Glutamatergic neuron (in vitro differentiated cells): ENCODE measurements at places on chromosomes 7 and 10.
A peak's percentile ranks its signal among the peaks of the same experiment; 100 is the strongest.

- peak overlapping the region; percentile 28 for H3K4me3 ChIP-seq
- H3K27ac ChIP-seq = peak overlapping the region; percentile 57
- peaks cover 12% of the 10 kb centered on the region for H3K36me3 ChIP-seq
- peaks cover 35% of the 10 kb centered on the region for H3K4me1 ChIP-seq
- H3K27me3 ChIP-seq = peaks cover 10% of the 10 kb centered on the region
Measured at GRCh38 chr10:6151087-6151977, 51.4 kb upstream of the PFKFB3 start.

GRCh38 chr7:46220066-46220630 is 299.1 kb upstream of the IGFBP3 start:
- H3K4me1 ChIP-seq = no peaks in the 10 kb centered on the region
- no peaks in the 10 kb centered on the region for H3K36me3 ChIP-seq
- H3K27me3 ChIP-seq = no peaks in the 10 kb centered on the region
- no peak overlapping the region for H3K27ac ChIP-seq

GRCh38 chr7:28432105-28432504 is 19.8 kb downstream of the CREB5 start:
- no peak overlapping the region for H3K4me3 ChIP-seq
- no peak overlapping the region for H3K27ac ChIP-seq
- H3K27me3 ChIP-seq = peaks cover 4% of the 10 kb centered on the region
- no peak for DNase-seq
- H3K36me3 ChIP-seq = no peaks in the 10 kb centered on the region

DNA sequence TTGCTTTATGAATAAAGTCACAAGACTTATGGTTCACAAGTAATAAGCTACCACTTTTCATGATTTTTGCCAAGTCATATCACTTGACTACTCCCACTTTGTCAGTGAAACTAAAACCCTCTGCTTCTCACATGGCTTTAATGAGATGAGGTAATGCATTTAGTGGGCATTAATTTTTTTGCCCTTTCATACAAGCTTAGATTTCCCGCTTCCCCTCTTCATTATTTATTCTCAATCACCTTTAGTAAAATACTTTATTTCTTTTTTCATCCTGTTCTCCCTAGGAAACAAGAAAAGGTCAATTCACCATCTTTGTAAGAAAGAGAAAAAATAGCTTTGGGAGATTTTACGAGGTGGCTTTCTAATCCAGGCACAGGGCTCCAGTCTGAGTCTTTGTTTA is 109.6 kb upstream of the STARD3NL start:
- peaks cover 3% of the 10 kb centered on the region for H3K4me1 ChIP-seq
- no peaks in the 10 kb centered on the region for H3K27me3 ChIP-seq

DNA sequence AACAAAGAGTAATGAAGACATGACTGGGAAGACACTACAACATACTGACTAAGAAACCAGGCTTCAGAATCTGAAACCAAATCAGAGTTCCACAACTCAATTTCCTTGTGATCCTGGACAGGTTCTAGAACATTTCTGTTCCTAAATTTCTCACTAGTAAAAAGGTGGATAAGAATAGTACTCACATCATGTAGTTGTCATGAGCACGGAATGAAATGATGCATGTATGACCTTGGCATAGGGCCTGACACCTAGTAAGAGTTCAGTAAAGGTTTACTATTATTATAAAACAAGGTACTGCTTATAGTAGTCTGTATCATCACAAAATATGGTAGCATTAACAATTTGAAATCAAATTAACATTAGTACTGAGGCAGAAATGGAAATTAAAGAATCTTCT is 19.9 kb downstream of the DOCK4 start:
- no peak overlapping the region for H3K27ac ChIP-seq
- no peak for DNase-seq
- no peaks in the 10 kb centered on the region for H3K36me3 ChIP-seq

- peaks cover 16% of the 10 kb centered on the region for H3K4me1 ChIP-seq
- no peak overlapping the region for H3K27ac ChIP-seq
- H3K27me3 ChIP-seq = no peaks in the 10 kb centered on the region
- no peaks in the 10 kb centered on the region for H3K36me3 ChIP-seq
- no peak overlapping the region for H3K4me3 ChIP-seq
- no peak for DNase-seq
Measured at GRCh38 chr10:36017137-36017536, 375.0 kb upstream of the FZD8 start.

GRCh38 chr10:77405771-77406241 is 231.8 kb downstream of the KCNMA1 start:
- no peak overlapping the region for H3K4me3 ChIP-seq
- DNase-seq = peak; percentile 70
- H3K27ac ChIP-seq = no peak overlapping the region
- H3K27me3 ChIP-seq = peaks cover 6% of the 10 kb centered on the region
- H3K36me3 ChIP-seq = peaks cover 3% of the 10 kb centered on the region
- H3K4me1 ChIP-seq = peaks cover 5% of the 10 kb centered on the region

- no peak overlapping the region for H3K4me3 ChIP-seq
- H3K36me3 ChIP-seq = no peaks in the 10 kb centered on the region
- DNase-seq = no peak
- no peaks in the 10 kb centered on the region for H3K4me1 ChIP-seq
Measured at GRCh38 chr10:106836933-106837663, 327.4 kb downstream of the SORCS1 start.

GRCh38 chr7:45133877-45134276 is 22.4 kb upstream of the TBRG4 start:
- H3K4me1 ChIP-seq = peaks cover 25% of the 10 kb centered on the region
- no peaks in the 10 kb centered on the region for H3K36me3 ChIP-seq
- H3K27ac ChIP-seq = no peak overlapping the region
- H3K27me3 ChIP-seq = peaks cover 10% of the 10 kb centered on the region
- no peak for DNase-seq
- no peak overlapping the region for H3K4me3 ChIP-seq

GRCh38 chr10:95428701-95429100 is 132.5 kb downstream of the SORBS1 start:
- peak overlapping the region; percentile 75 for H3K27ac ChIP-seq
- no peak for DNase-seq
- peaks cover 36% of the 10 kb centered on the region for H3K4me1 ChIP-seq
- no peaks in the 10 kb centered on the region for H3K36me3 ChIP-seq

DNA sequence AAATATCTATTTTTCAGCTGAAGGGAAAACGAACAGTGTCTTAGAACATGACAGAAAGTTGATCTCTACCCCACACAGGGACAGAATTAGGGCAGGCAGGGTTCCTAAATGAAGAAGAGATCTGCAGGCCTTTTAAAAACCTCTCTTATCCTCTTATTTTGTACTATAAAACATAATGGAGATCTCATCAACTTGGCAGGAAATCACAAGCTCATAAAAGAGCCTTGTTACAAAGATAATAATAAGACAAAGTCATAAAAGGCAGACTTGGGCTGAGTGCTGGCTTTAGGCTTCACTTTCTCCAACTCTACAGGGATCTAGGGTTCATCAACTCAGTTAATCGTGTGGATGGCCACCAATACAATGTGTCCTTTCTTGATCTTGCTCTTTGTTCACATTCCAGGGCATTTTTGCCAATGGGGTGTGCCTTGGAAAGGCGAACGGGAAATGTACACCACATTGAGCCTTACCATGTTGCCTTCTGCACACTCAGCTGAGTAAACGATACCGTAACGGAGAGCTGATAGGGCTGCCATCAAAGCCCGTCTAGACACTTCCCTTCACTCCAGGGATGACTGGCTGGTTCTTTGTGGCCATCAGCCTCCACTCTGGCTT is 7.1 kb upstream of the TEX36 start:
- H3K4me1 ChIP-seq = peaks cover 17% of the 10 kb centered on the region
- peaks cover under 1% of the 10 kb centered on the region for H3K27me3 ChIP-seq
- no peak overlapping the region for H3K27ac ChIP-seq
- no peak for DNase-seq
- peaks cover 6% of the 10 kb centered on the region for H3K36me3 ChIP-seq

- H3K27me3 ChIP-seq = peaks cover 3% of the 10 kb centered on the region
- no peak overlapping the region for H3K27ac ChIP-seq
- no peaks in the 10 kb centered on the region for H3K36me3 ChIP-seq
- DNase-seq = no peak
Measured at GRCh38 chr10:49540056-49540797, 1.3 kb upstream of the ERCC6 start.

GRCh38 chr7:127986581-127987521 is 44.4 kb downstream of the LRRC4 start:
- peaks cover 8% of the 10 kb centered on the region for H3K27me3 ChIP-seq
- H3K36me3 ChIP-seq = no peaks in the 10 kb centered on the region
- peaks cover 35% of the 10 kb centered on the region for H3K4me1 ChIP-seq

DNA sequence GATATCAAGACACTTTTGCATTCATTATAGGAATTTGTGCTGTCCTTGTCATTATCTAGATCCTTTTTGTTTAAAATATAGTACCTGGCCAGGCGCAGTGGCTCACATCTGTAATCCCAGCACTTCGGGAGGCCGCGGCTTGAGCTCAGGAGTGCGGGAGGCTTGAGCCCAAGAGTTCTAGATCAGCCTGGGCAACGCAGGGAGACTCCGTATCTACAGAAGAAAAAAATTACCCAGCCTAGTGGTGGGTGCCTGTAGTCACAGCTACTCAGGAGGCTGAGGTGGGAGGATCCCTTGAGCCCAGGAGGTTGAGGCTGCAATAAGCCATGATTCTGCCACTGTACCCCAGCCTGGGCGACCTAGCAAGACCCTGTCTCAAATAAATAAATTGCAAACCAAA is 621 bp upstream of the MORN4 start:
- H3K4me1 ChIP-seq = peaks cover 2% of the 10 kb centered on the region
- H3K27ac ChIP-seq = peak overlapping the region; percentile 95
- H3K27me3 ChIP-seq = peaks cover 9% of the 10 kb centered on the region
- DNase-seq = no peak
- H3K36me3 ChIP-seq = no peaks in the 10 kb centered on the region

GRCh38 chr10:93422118-93422517 is 60.0 kb downstream of the MYOF start:
- H3K4me1 ChIP-seq = peaks cover 14% of the 10 kb centered on the region
- no peak overlapping the region for H3K4me3 ChIP-seq
- no peak for DNase-seq
- no peak overlapping the region for H3K27ac ChIP-seq
- no peaks in the 10 kb centered on the region for H3K36me3 ChIP-seq

DNA sequence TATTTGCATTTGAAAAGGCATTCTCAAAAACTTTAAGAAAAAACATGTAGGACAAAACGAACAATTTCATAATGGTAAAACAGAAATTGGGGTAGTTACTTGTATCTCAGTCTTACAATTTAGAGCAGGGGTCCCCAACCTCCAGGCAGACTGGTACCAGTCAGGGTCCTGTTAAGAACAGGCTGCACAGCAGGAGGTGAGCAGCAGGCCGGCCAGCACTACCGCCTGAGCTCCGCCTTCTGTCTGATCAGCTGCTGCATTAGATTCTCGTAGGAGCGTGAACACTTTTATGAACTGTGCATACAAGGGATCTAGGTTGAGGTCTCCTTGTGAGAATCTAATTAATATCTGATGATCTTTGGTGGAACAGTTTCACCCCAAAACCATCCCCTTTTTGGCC is 77.3 kb downstream of the SEMA3A start:
- H3K4me1 ChIP-seq = peaks cover 28% of the 10 kb centered on the region
- H3K27ac ChIP-seq = peak overlapping the region; percentile 62
- peaks cover 3% of the 10 kb centered on the region for H3K27me3 ChIP-seq
- no peaks in the 10 kb centered on the region for H3K36me3 ChIP-seq
- peak; percentile 60 for DNase-seq

DNA sequence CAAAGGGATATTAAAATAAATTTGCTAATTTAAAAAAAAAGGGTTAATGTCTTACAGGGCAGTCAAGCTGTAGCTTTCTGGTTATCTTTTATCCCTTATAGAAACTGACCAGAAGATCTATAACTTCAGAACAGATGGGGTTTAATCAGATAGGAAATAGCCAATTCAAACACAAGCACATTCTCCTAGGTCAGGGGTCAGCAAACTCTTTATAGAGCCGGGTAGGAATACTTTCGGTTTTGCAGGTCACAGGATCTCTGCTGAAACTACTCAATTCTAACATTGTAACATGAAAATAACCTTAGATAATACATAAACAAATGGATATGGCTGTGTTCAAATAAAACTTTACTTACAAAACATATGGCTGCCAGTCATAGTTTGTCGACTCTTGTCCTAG is 479.8 kb downstream of the ADRA2A start:
- no peak overlapping the region for H3K27ac ChIP-seq
- no peaks in the 10 kb centered on the region for H3K36me3 ChIP-seq
- no peak overlapping the region for H3K4me3 ChIP-seq

- DNase-seq = peak; percentile 55
- no peaks in the 10 kb centered on the region for H3K36me3 ChIP-seq
- H3K4me3 ChIP-seq = peak overlapping the region; percentile 46
- peak overlapping the region; percentile 84 for H3K27ac ChIP-seq
- peaks cover 22% of the 10 kb centered on the region for H3K4me1 ChIP-seq
Measured at GRCh38 chr10:131102676-131103075, 208.8 kb downstream of the TCERG1L start.

- H3K27me3 ChIP-seq = peaks cover 2% of the 10 kb centered on the region
- H3K27ac ChIP-seq = no peak overlapping the region
- H3K36me3 ChIP-seq = peaks cover 5% of the 10 kb centered on the region
- DNase-seq = no peak
- H3K4me1 ChIP-seq = no peaks in the 10 kb centered on the region
- no peak overlapping the region for H3K4me3 ChIP-seq
Measured at GRCh38 chr10:131571346-131571745, 259.8 kb upstream of the TCERG1L start.

GRCh38 chr7:94367949-94368348 is 26.7 kb upstream of the COL1A2 start:
- DNase-seq = no peak
- no peaks in the 10 kb centered on the region for H3K4me1 ChIP-seq
- no peaks in the 10 kb centered on the region for H3K36me3 ChIP-seq
- no peak overlapping the region for H3K27ac ChIP-seq

- H3K4me3 ChIP-seq = no peak overlapping the region
- H3K27me3 ChIP-seq = peaks cover 2% of the 10 kb centered on the region
- peak overlapping the region; percentile 36 for H3K27ac ChIP-seq
- H3K4me1 ChIP-seq = peaks cover 19% of the 10 kb centered on the region
- no peaks in the 10 kb centered on the region for H3K36me3 ChIP-seq
Measured at GRCh38 chr10:34580643-34581042, 234.5 kb downstream of the PARD3 start.

DNA sequence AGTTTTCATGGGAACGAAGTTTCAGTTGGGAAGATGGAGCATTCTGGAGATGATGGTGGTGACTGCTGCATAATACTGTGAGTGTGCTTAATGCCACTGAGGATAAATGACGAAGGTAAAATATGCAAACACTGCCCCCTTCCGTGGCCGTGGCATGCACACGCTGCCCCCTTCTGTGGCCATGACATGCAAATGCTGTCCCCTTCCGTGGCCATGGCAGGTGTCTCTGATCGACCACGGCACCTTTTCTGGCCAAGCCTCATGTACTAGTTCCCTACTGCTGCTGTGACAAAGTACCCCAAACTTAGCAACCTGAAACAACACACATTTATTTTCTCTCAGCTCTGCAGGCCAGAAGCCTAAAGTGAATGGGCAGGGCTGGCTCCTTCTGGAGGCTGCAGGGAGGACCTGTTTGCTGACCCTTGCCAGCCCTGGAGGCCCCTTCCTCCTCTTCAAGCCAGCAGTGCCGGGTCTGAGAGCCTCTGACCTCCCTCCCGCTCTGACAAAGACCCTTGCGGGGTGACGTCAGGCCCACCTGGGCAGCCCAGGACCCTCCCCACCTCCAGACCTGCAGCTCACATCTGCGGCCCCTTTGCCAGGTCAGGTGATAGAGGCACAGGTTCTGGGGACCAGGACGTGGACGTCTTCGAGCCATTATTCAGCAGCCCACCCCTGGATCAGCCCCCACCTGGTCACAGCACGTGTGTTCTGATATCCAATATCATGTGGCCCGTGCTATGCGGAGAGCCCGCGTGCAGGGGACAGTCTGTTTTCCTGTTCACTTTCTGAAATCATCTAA is 82.0 kb downstream of the MICALL2 start:
- H3K27me3 ChIP-seq = peaks cover 9% of the 10 kb centered on the region
- no peak overlapping the region for H3K4me3 ChIP-seq
- no peak for DNase-seq
- no peak overlapping the region for H3K27ac ChIP-seq

- no peak overlapping the region for H3K27ac ChIP-seq
- H3K4me3 ChIP-seq = no peak overlapping the region
- peaks cover 13% of the 10 kb centered on the region for H3K4me1 ChIP-seq
- DNase-seq = no peak
- peaks cover 10% of the 10 kb centered on the region for H3K27me3 ChIP-seq
Measured at GRCh38 chr7:74002474-74003017, 25.4 kb upstream of the ELN start.
